ENCODE measurements at places on chromosomes 2 and 18.

- peak; percentile 71 for DNase-seq
Measured at GRCh38 chr2:235024931-235025773, 73.3 kb downstream of the SH3BP4 start.

DNA sequence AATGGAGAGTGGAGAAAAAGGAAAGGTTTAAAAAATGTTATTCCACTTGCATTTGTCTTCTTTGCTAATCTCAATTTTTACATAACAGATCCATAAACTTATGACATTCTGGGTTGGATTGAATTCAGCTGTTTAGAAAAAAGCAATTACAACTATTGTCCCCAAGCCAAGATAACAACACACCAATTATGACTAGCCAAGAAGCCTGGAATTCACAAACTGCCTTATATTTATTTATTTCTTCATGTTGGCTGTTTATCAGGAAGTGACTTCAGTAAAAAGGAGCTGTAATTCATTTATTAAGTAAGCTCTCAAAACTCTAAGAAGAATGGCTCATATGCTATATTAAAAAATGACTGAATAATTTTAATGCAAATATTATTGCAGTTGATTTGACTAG lies 137.4 kb downstream of the CALCRL start:
- no peak for DNase-seq

- no peak for DNase-seq
Measured at GRCh38 chr2:42012651-42013050, 35.2 kb upstream of the PKDCC start.

DNA sequence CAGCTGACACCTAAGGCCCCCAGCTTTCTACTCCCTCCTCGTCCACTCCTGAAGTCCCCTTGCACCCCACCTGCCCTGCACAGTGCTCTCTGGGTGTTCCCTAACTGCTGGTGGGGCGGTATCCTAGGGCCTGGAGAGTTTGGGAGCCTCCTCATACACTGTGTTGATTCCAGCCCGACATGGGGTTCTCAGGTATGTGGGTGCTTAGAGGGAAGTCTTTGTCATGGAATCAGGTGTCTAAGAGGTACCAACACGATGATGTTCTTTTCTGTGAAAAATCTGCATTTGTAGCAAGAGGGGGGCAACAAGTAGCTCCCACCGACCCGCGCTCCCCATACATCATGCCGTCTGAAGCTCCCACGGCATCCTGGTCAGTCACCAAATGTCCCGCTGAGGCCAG lies 96.8 kb upstream of the SMAD7 start:
- no peak for DNase-seq

GRCh38 chr2:56770490-56770889 lies 586.7 kb downstream of the CCDC85A start:
- no peak for DNase-seq

- no peak for DNase-seq
Measured at GRCh38 chr2:205695460-205695991, 13.2 kb downstream of the NRP2 start.

DNA sequence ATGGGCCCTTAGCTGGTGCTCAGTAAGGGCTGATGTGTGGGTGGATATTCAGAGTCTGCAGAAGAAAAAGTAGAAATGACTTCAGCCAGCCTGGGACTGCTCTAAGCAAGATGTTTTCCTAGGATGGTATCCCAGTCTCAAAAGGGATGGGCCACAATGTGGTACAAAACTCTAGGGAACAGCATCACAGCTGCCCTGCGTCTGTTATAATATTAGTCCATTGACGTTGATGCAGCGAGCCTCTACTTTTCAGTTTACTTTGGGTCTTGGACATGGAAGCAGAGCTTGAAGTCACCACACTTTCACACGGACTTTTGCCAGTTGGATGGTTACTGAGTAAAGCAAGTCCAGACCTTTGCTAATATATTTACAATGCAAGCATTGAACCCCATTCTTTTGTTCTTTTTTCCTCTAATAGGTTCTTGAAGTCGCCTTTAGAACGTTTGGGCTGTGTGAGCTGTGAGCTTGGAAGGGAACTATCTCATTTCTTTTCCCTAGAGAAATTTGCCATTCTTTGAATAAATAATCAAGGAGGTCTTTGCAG lies 105.7 kb downstream of the RDH14 start:
- DNase-seq = no peak

DNA sequence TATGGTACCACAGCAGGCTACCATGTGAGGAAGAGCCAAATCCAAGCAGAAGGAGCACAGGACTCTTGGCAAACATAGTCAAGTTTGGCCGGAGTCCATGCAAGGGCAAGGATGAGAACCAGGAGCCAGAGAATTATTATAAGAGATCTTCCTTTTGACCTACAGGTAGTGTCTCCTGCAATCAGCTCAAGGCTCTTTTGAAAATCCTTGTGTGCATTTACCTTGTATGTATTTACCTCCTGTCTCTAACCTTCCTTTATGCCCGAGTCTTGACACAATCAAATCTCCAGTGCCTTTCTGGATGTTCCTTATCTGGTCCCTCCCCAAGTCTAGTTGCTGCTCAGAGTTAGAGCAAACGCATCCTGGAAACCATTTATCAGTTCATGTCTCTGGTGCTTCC lies 855.0 kb upstream of the CELF4 start:
- DNase-seq = no peak

DNA sequence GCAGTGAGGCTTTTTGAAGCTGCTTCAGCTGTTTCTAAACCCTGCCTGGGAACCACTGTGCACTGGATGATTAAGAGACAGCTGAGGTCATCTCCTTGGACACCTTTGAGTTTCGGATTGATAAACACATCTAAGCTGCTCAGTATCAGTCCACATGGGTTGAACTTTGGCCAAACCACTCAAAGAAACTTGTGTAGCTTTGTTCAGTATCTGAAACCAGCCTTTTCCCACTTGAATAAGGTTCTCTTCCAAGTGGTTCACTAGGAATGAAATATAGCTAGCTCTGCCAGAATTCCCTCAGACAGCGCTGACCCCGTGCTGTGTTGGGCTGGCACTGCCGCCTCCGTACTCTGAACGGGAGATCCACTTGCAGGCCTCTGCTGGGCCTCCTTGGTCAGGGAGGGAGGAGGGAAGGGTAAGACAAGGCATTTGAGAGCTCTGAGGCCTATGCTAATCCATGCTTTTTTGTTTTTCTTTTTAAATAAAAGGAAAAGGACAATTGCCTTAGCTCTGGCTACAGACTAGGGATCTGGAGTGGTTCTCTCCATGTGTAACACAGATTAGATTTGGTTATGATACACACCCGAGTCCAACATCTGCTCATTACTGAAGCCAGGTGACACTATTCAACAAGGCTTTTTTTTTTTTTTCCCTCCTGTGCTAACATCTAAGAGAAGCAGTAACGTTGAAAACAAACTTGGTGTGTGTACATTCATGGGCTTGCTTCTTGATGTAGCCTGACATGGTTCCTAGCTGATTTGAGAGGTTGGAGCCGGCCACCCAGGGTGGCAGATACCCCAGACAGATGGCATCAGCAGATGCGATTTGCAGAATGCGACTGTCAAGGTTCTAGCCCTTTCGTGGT lies 67.7 kb downstream of the NCK2 start:
- peak; percentile 70 for DNase-seq

DNA sequence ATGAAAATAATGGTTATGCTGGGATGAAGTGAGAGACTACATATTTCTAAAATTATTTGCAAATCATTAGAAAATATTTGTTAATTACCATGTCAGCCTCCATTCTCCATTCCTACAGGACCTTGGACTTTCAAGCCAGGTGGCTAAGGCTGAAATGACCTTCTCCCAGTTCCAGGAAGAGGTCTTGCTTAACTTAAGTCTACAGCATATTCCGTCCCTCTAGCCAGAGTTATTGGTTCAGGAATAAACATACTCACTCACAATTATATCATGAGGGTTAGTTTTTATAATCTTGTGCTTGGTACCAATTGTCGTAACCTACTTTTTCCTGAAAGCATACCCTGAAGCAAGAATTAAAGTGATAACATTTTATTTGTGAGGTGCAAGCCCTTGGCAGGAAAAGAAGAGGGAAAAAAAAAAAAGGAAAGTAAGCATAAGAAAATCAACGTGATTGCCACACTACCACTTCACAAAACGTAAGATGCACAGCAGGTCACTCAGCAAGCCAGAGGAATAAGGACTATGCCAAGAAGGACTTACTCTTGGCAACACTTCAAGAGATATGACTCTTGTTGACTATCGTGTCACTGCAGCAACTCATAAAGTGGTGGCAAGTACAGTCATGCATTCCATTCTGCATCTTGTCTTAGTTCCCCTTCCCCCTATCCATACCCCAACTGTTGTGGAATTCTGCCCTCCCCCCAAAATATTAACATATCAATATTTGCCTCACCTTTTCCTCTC lies 479.1 kb downstream of the MBD2 start:
- no peak for DNase-seq

GRCh38 chr2:26144953-26145680 lies 27.8 kb upstream of the GAREM2 start:
- peak; percentile 81 for DNase-seq

DNA sequence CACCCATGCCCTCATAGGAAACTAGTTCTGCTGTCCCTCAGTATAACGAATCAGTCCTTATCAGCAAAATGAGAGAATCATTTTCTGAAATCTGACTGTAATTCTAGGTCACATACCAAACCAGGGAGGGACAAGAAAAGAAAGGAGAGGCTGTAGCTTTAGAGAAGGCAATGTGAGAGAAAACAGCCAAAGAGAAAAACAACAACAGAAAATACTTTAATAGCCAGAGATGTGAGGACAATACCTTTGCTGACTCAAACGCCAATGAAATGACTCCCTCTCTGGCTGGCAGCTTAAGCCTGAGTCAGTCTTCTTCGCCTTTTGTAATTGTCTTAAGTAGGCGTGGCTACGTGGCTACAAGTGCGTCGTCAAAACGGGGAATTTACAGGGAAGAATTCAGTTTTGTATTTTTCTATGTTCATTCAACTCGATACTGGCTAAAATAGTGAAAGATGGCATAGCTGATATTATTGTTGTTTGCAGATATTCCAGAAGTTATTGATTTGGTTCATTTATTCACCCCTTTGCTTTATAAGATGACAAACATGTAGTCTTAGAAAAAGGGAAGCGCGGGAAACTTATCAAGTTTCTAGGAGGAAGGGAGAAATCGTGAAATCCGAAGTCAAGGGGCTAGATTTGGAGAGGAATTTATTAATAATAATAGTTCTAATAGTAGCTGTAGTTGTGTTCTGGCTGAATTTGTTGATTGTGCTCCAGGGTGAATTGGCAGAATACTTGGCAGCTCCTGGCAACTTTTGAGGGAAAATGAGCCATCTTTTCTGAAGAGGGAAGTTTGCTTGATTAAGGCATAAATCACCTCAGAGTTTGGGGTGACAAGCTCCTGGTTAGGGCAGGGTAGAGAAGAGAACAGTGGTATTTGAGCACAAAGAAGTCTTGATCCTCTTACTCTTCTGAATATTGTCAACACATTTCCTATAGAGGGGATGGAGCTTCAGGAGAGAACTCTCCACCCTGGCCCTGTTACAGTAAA lies at the start of gene IL1A:
Gene IL1A (minus strand): TSS at position 295 of the 991 bp plus-strand sequence. CDS start 723 bp downstream, outside the sequence.
- DNase-seq = peak; percentile 44

- no peak for DNase-seq
Measured at GRCh38 chr2:58042486-58042970, 4.1 kb upstream of the VRK2 start.

DNA sequence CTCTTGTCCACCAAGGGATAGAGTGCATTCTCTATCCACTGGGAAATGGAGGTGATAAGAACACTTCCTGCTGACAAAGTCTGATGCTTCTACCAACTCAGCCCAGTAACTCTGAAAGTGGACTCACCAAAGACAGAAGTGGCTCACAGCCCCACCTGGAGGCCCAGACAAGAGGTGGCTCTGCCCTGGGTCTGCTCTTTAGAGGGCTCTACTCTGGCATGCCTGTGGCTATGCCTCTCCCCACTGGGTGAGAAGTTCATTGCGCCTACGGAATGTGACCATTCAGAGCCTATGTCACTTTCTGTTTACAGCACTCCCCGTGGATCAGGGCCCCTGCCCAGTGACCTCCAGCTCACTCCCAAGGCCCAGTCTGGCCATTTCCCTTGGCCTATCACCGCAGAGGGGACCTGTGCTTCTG lies 13.5 kb upstream of the XDH start:
- no peak for DNase-seq

GRCh38 chr2:54725343-54726099 lies 2.1 kb downstream of the EML6 start:
- no peak for DNase-seq

DNA sequence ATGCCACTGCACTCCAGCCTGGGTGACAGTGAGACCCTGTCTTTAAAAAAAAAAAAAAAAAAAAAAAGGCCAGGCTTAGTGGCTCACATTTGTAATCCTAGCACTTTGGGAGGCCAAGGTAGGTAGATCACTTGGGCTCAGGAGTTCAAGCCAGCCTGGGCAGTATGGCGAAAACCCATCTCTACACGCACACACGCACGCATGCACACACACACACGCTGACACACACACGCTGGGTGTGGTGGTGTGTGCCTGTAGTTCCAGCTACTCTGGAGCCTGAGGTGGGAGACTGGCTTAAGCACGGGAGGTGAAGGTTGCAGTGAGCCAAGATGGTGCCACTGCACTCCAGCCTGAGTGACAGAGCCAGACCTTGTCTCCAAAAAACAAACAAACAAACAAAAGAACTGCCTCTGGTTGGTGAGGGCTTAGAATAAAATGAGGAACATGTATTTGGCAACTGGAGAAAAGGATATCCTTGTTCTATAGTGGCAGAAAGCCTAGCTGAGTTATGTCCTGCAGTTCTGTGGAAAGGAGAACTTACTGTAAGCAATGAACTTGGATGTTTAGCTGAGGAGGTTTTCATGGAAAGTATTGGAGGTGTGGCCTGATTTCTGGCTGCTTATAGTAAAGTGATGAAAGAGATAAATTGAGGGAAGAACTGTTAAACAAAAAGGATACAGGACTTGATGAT lies 34.0 kb downstream of the HAT1 start:
- peak; percentile 22 for DNase-seq

DNA sequence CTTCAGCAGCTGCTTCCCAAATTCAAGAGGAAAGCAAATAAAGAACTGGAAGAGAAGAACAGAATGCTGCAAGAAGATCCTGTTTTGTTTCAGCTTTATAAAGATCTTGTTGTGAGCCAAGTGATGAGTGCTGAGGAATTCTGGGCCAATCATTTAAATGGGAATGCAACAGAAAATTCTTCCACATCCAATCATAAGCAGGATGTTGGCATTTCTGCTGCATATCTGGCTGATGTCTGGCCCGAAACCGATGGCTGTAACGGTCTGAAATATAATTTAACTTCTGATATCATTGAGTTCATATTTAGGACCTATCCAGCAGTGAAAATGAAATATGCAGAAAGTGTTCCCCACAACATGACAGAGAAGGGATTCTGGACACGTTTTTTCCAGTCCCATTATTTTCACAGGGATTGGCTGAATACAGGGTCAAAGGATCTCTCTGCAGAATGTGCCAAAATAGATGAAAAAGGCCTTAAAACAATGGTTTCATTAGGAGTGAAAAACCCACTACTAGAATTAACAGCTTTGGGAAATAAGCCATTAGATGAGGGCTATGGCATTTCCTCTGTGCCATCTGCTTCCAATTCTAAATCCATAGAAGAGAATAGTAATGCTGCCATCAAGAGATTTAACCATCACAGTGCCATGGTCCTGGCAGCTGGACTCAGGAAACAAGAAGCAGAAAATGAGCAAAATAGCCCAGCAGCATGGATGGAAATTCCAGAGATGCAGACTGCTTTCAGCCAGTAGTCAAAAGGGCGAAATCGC lies 175.6 kb downstream of the MC4R start:
- DNase-seq = no peak

Measured in Ammon's horn (tissue), 1 donor.